ENCODE measurements at places on chromosomes 16 and 17. TPM values are rescaled to one million over a fixed set of nuclear protein-coding genes. Genes with fewer than 3 reads are reported as not detected.

DNA sequence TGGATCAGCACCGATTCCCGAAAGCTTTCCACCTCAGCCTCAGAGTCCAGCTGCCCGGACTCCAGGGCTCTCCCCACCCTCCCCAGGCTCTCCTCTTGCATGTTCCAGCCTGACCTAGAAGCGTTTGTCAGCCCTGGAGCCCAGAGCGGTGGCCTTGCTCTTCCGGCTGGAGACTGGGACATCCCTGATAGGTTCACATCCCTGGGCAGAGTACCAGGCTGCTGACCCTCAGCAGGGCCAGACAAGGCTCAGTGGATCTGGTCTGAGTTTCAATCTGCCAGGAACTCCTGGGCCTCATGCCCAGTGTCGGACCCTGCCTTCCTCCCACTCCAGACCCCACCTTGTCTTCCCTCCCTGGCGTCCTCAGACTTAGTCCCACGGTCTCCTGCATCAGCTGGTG lies 15.0 kb downstream of the CD300LG start:
- no peak for DNase-seq

Gene OR1F1
- total RNA-seq, result not detected

Gene CA5A
- total RNA-seq, result not detected

Gene RUNDC3A
- not detected for total RNA-seq

DNA sequence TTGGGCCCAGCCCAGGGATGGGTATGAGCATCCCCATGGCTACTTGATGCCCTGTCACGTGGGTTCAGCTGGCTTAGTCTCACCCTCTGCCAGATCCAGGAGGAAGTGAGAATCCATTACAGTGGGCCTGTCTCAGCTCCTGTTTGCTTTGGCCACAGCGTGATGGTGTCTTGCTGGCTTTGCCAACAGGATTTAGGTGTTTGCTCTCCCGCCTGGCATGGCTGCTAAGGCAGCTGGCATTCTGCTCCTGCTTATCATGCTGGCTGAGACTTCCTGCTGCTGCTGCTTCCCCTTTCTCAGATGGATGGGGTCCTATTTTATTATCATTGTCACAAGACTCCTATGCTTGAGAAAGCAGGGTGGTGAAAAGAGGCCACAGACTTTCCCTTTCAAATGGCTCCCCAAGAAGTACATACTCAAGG lies 28.3 kb upstream of the HOXB13 start:
- no peak for DNase-seq

DNA sequence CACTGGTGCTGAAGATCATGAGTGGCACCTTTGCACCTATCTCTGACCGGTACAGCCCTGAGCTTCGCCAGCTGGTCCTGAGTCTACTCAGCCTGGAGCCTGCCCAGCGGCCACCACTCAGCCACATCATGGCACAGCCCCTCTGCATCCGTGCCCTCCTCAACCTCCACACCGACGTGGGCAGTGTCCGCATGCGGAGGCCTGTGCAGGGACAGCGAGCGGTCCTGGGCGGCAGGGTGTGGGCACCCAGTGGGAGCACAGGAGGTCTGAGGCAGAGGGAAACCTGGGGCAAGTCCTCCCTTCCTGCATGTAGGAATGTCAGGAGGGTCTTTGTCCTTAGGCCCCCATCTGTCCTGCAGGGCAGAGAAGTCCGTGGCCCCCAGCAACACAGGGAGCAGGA lies 6.5 kb upstream of the TRAF4 start:
- DNase-seq, result no peak
